ENCODE measurements at places on chromosomes 6 and 20. TPM values are rescaled to one million over a fixed set of nuclear protein-coding genes. Genes with fewer than 3 reads are reported as not detected.

Gene RALY
- polyA plus RNA-seq, result 41.6 TPM

Gene SNPH
- 0.04 TPM for polyA plus RNA-seq

Gene CCN6
- polyA plus RNA-seq, result 0.54 TPM

Gene LAMA2
- 3.0 TPM for polyA plus RNA-seq

Gene CRIP3
- 9.5 TPM for polyA plus RNA-seq

Gene KLHDC3
- polyA plus RNA-seq, result 49.9 TPM

Gene BFSP1
- polyA plus RNA-seq, result 0.14 TPM

Gene HMGCLL1
- polyA plus RNA-seq, result 0.24 TPM

Gene BTN1A1
- polyA plus RNA-seq, result not detected

Gene CST7
- 3.7 TPM for polyA plus RNA-seq

Gene ISM1
- polyA plus RNA-seq, result 1.2 TPM

Gene ENPP1
- polyA plus RNA-seq, result 35.1 TPM

Gene CBFA2T2
- polyA plus RNA-seq, result 5.2 TPM

Gene BPIFB2
- polyA plus RNA-seq, result 1.0 TPM

Gene LTB
- 1.4 TPM for polyA plus RNA-seq

Gene DSP
- 25.0 TPM for polyA plus RNA-seq

- no peaks in the 10 kb centered on the region for H3K36me3 ChIP-seq
- H3K27ac ChIP-seq, result peak overlapping the region; percentile 51
- no peak for DNase-seq
- no peaks in the 10 kb centered on the region for H3K27me3 ChIP-seq
- peak overlapping the region; percentile 91 for H3K4me3 ChIP-seq
Observed at GRCh38 chr20:62238569-62239277, 402 bp downstream of the OSBPL2 start.

DNA sequence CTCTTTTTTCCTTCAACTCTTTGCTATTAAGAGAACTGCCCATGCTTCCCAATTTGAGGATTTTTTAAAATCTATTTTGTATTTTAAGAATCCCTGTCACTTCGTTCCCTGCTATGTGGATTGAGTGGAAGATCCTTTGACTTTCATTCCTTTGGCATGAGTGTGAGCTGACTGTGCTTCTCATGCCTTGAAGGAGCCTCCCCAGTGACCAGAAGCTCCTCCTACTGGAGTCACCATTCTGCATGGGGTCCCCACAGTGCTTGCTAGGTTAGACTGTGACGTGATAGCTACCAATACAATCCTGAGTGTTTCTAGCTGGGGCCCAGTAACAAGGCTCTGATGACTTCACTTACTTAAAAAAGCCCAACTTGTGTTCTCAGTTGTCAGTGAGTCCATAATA lies 104.4 kb upstream of the LAMP5 start:
- H3K27me3 ChIP-seq, result no peaks in the 10 kb centered on the region
- H3K4me1 ChIP-seq, result no peaks in the 10 kb centered on the region
- no peak overlapping the region for H3K27ac ChIP-seq
- H3K4me3 ChIP-seq, result no peak overlapping the region
- no peaks in the 10 kb centered on the region for H3K36me3 ChIP-seq

DNA sequence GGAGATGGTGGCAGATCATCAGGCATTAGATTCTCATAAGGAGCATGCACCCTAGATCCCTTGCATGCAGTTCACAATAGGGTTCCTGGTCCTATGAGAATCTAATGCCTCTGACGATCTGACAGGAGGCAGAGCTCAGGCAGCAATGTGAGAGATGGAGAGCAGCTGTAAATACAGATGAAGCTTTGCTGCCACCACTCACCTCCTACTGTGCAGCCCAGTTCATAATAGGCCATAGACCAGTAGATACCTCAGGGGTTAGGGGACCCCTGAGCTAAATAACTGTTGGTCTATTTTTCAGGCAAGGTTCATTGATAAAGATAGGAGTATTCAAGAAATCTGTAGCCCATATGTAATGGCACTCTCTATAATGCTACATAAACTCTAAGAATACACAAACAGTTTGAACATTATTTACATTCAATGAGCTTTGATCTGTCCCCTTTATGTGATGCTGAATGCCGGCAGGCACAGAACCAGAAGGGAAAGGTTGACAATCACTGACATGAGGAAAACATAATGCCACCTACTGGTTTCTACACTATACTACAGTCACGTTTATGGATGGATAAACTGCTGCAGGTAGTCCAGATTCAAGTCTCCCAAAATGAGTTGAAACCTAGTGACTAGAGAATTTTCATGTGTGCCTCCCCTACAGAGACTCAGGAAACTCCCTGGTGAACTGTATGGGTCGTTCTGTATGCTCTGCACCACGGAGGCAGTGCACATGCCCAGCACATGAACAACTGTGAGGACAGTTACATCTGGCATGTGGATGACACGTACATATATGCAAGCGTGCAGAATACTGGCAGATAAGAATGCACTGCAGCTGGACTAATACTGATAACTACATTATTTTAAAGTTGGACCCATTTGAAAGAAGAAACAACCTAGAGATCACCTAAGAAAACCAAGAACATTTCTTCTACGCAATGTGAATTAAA lies 72.0 kb downstream of the DST start:
- H3K4me3 ChIP-seq, result no peak overlapping the region
- no peak overlapping the region for H3K27ac ChIP-seq
- H3K4me1 ChIP-seq, result no peaks in the 10 kb centered on the region
- no peaks in the 10 kb centered on the region for H3K27me3 ChIP-seq
- no peak for DNase-seq

DNA sequence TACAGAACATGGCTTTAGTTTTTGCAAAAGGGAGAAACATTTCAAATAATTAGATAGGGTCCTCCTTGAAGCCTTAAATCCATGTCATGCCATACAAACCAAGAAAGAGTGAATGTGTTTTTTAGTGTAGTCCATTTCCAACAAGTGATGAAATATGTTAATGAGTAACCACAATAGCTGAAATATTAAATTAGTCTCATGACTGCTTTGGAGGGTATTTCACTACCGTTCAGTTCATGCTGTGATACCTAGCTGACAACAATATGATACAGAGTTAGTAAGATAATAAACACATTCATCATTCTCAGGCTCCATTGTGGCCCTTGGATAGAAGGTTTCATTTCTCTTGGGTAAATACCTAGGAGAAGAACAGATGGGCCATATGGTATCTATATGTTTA lies 5.8 kb upstream of the ID4 start:
- no peak overlapping the region for H3K4me3 ChIP-seq
- H3K4me1 ChIP-seq, result no peaks in the 10 kb centered on the region
- no peak for DNase-seq
- H3K36me3 ChIP-seq, result no peaks in the 10 kb centered on the region
- H3K27ac ChIP-seq, result no peak overlapping the region

GRCh38 chr6:33123732-33124524 lies 48.1 kb downstream of the HLA-DPB1 start:
- no peak overlapping the region for H3K27ac ChIP-seq
- H3K27me3 ChIP-seq, result no peaks in the 10 kb centered on the region
- no peak for DNase-seq
- no peak overlapping the region for H3K4me3 ChIP-seq

GRCh38 chr6:20692023-20692422 lies 157.8 kb downstream of the CDKAL1 start:
- H3K36me3 ChIP-seq, result no peaks in the 10 kb centered on the region
- no peak overlapping the region for H3K4me3 ChIP-seq
- H3K27me3 ChIP-seq, result no peaks in the 10 kb centered on the region
- no peaks in the 10 kb centered on the region for H3K4me1 ChIP-seq

- no peak for DNase-seq
- peaks cover 6% of the 10 kb centered on the region for H3K36me3 ChIP-seq
- H3K27ac ChIP-seq, result no peak overlapping the region
- no peaks in the 10 kb centered on the region for H3K27me3 ChIP-seq
- H3K4me3 ChIP-seq, result no peak overlapping the region
Observed at GRCh38 chr6:57130661-57131177, 40.7 kb downstream of the ZNF451 start.

GRCh38 chr6:36201612-36202011 lies 5.1 kb downstream of the BRPF3 start:
- no peak overlapping the region for H3K27ac ChIP-seq
- no peaks in the 10 kb centered on the region for H3K27me3 ChIP-seq

GRCh38 chr6:32415521-32416019 lies 8.6 kb upstream of the BTNL2 start:
- H3K27ac ChIP-seq, result no peak overlapping the region
- DNase-seq, result peak; percentile 76
- H3K4me1 ChIP-seq, result no peaks in the 10 kb centered on the region
- H3K36me3 ChIP-seq, result no peaks in the 10 kb centered on the region
- H3K27me3 ChIP-seq, result peaks cover 20% of the 10 kb centered on the region

GRCh38 chr6:22079783-22080182 lies 217.1 kb downstream of the PRL start:
- H3K27me3 ChIP-seq, result no peaks in the 10 kb centered on the region
- no peak for DNase-seq
- H3K4me1 ChIP-seq, result peaks cover 2% of the 10 kb centered on the region
- H3K36me3 ChIP-seq, result no peaks in the 10 kb centered on the region
- no peak overlapping the region for H3K27ac ChIP-seq

DNA sequence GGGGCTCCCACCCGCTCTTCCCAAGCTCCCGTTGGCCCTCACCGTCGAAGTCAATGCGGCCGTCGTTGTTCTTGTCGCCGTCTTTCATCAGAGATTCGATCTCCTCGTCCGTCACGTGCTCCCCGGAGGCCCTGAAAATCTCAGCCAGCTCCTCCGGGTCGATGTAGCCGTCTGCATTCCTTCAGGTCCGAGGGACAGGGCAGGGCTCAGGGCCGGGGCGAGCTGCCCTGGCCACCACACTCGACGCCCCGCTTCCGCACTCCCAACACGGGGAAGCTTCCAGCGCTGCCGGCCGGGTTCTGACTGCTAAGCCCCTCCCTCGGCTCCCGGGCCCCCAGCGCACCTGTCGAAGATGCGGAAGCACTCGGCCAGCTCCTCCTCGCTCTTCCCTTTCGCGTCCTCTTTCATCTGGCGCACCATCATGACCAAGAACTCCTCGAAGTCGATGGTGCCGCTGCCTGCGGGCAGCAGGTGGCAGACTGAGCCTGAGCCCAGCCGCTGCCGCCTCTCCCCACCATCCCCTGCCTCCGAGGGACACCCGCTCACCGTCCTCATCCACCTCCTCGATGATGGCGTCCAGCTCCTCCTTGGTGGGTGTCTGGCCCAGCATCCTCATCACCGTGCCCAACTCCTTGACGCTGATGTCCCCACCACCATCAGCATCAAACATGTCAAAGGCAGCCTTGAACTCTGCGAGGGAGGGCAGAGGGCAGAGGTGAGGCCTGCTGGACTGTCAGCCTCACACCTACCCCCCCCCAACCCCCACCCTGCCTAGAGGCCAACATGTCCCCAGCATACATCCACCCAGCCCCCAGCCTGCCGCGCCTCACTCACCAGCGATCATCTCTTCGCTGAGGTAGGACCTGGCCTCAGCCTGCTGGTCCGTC lies 2.9 kb downstream of the TNNC2 start:
- H3K4me3 ChIP-seq, result no peak overlapping the region
- peak; percentile 48 for DNase-seq

DNA sequence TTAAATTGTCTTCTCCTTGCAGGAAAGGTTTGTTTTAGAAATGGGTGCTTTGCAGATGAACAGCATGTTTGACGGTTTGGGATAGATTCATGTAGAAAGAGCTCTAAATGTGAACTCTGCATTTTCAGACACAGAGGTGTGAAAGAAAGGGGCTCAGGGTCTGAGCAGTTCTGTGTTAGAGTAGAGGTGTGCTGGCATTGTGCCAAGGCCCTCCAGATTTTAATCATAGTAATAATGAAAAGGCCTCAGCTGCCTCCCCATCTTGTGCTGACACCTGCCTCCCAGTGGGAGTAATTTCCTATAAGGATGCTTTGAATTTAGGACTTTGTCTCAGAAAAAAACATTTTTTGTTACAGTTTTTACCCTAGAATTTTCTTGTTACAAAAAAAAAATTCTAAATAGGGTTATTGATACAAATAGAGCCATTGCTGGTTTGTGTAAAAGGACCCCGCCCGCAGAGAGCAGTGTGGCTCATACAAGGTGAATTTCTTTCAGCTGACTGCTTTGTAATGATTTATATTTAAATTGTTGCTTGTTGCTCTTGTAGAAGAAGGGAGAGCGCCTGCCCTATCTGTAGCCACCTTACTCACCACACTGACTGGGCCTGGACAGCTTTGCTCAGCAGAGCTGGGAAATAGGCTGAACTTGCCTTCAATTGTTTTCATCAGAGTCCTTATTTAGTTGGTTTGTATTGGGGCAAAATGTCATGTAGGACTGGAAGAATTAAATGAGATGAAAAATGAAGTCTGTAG lies 294.5 kb downstream of the ZFAND3 start:
- DNase-seq, result no peak
- no peak overlapping the region for H3K27ac ChIP-seq
- H3K4me3 ChIP-seq, result no peak overlapping the region
- no peaks in the 10 kb centered on the region for H3K4me1 ChIP-seq

GRCh38 chr6:44705596-44705995 lies 318.1 kb downstream of the CDC5L start:
- H3K27me3 ChIP-seq, result no peaks in the 10 kb centered on the region
- no peaks in the 10 kb centered on the region for H3K4me1 ChIP-seq
- H3K4me3 ChIP-seq, result no peak overlapping the region
- DNase-seq, result no peak

DNA sequence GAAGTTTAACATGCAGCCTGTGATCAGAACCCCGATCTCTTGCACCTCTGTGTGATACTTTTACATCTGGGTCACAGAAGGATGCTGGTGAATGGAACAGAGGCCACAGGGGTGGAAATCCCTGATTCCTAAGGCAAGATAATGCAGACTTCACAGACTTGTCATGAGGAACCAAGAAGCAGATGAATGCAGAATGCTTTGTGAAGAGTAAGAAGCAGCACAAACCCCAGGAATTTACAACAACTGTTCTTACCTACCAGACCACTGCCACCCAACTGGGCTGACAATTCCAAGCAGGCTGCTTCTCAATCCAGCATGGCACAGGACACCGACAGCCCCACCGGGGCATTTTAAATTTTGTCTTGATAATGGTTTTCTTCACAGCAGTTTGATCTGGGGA lies 113.2 kb upstream of the CD93 start:
- H3K36me3 ChIP-seq, result no peaks in the 10 kb centered on the region
- no peak overlapping the region for H3K4me3 ChIP-seq
- DNase-seq, result no peak
- H3K27me3 ChIP-seq, result peaks cover 11% of the 10 kb centered on the region
- no peaks in the 10 kb centered on the region for H3K4me1 ChIP-seq
- H3K27ac ChIP-seq, result no peak overlapping the region

DNA sequence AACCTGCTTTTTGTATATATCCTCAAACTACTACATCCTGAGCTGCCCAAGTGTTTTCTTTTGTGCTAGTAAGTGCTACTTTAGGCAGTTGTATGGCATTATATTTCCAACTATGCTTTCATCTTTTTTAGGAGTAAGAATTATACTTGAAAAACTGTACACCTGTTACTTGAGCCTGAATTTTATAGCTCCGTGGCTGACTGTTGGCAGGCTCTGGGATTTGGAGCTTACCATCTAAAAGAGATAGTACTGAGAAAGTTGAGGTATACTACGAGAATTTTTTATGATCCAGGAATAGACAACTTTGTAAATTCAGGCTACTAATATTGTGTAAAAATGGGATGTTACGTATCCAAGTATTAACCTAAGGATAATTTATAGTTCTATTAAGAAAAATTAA lies 32.4 kb downstream of the RNF217 start:
- no peaks in the 10 kb centered on the region for H3K27me3 ChIP-seq
- H3K27ac ChIP-seq, result no peak overlapping the region
- no peak for DNase-seq
- H3K4me1 ChIP-seq, result no peaks in the 10 kb centered on the region
- H3K36me3 ChIP-seq, result no peaks in the 10 kb centered on the region

- H3K27me3 ChIP-seq, result no peaks in the 10 kb centered on the region
- no peaks in the 10 kb centered on the region for H3K4me1 ChIP-seq
- H3K36me3 ChIP-seq, result no peaks in the 10 kb centered on the region
- no peak overlapping the region for H3K4me3 ChIP-seq
Observed at GRCh38 chr20:7790189-7790588, 150.1 kb downstream of the HAO1 start.
